Pulmonary artery endothelial cell (primary cell): ENCODE measurements at places on chromosomes 3 and 15. TPM values are rescaled to one million over a fixed set of nuclear protein-coding genes. Genes with fewer than 3 reads are reported as not detected.

DNA sequence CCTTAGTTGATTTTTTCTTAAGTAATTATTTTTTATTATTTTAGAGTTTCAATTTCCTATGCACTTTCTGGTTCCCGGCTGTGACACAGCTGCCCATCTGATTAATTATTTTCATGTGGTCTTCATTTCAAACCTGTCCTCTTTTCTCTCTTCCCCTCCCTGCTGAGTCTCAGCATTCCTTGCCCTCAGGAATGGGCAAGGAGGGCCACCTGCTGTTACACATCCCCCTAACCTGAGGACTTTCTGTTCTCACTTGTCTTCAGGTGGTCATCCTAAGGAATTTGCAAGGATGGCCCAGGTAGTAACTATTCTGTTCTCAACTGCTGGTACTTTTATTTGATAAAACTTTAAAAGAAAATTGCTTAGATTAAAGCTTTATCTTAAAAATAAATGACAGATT lies 545.0 kb downstream of the OTOL1 start:
- DNase-seq: no peak

- DNase-seq: no peak
These were observed 38.6 kb downstream of the RFTN1 start for GRCh38 chr3:16474920-16475319.

GRCh38 chr15:39756806-39757522 lies 25.7 kb downstream of the FSIP1 start:
- peak; percentile 39 for DNase-seq

- DNase-seq: no peak
These were observed 441.5 kb upstream of the ARHGEF26 start for GRCh38 chr3:153679714-153680113.

- no peak for DNase-seq
These were observed 85.1 kb downstream of the EFL1 start for GRCh38 chr15:82177291-82178010.

GRCh38 chr15:101543026-101543390 lies 53.5 kb upstream of the PCSK6 start:
- no peak for DNase-seq

GRCh38 chr3:119945291-119945690 lies 149.0 kb downstream of the GSK3B start:
- no peak for DNase-seq

DNA sequence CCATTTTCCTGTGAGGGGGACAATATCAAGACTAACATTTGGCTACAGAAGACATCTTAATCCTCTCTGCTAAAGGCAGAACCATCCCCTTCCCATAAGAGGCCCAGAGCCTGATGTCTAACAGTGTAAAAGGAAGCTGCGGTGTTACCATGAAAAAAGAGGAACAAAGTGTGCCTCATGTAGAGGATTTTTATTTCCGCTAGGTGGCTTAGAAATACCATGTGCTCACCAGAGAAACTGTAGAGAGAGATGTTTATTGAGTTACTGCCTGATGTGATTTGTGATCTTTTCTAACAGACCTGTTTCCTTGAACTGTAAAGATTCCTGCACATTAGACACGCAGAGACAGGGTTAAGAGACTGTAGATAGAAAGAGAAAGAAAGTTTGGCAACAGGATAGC lies 22.0 kb downstream of the OR5H15 start:
- DNase-seq: no peak

DNA sequence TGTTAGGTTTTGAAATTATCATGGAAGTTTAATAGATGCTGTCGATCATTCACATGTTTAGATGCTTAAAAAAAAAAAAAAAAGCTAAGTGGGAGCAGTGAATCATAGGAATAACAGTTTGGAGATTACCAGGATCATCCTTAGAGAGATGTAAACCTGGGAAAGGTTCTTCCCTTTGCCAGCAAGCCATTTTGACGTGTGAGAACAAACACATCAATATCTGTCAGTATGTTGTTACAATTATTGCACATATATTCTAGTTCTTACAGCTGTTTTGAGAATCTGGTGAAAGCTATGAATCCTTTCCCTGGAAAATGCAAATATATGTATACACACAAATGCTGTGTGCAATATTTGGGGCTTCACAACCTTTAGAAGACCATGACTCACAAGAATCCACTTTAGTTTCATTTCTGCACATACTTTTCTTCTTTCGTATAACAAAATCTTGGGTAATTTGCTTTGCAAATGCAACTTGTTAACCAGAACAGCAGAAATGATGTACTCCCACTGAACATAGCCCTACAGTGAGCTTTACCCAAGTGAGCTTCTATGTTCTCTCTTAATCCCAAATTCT lies 12.0 kb downstream of the NFKBIZ start:
- no peak for DNase-seq

- peak; percentile 35 for DNase-seq
These were observed at the start of gene RFX7 for GRCh38 chr15:56243163-56244037. Gene RFX7, minus strand, starts transcription at chr15:56243879. Its CDS starts 594 bp downstream, at chr15:56243285.

GRCh38 chr3:32493437-32494414 lies 8.9 kb downstream of the CMTM6 start:
- DNase-seq: no peak

PROK2 gene
- total RNA-seq: not detected in 2 replicates

MUC13 gene
- total RNA-seq: not detected in 2 replicates
